ENCODE measurements at places on chromosomes 16 and 17.

DNA sequence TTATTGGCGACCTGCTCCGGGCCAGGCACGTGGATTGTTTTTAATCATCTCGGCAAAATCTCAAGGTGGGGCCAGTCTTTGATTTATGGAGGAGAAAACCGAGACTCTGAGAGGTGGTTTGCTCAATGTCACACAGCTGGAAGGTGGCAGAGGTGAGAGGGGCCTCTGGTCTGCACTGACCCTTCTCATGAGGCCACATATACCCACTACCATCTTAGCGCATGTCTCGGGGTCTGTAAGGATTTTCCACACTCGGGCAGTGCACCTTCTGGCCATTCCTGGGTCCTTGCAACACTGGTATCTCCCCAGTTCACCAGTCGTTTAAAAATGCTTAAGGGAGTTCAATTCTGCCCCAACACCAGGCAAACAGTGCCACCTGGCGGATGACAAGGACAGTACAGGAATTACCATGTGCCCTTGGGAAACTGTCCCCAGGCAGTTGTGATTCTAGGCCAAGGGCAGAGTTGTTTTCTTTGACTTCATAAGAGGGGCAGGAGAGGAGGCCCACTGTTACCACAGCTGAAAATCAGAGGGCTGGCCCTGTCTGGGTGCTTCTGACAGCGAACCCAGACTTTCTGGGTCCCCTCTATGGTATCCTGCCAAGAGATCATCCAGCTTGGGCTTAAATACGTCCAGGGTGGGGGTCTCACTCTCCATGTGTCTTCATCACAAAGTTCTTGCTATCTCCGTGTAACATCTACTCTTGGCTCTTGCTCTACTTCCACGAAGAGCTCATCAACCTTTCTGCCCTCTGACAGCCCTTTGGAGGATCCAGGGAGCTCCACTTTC is 39.4 kb upstream of the RAI1 start:
- DNase-seq = peak; percentile 87

GRCh38 chr16:85007496-85008214 is 3.7 kb downstream of the ZDHHC7 start:
- no peak for DNase-seq

GRCh38 chr16:68776821-68777485 is 39.9 kb downstream of the CDH1 start:
- DNase-seq = no peak

GRCh38 chr16:49486400-49486799 is 112.8 kb downstream of the C16orf78 start:
- DNase-seq = no peak

- peak; percentile 11 for DNase-seq
Observed at GRCh38 chr16:19389246-19389645, 28.4 kb upstream of the TMC5 start.

- no peak for DNase-seq
Observed at GRCh38 chr16:64615630-64616280, 506.1 kb downstream of the CDH11 start.

GRCh38 chr17:4891411-4892410 is 7.6 kb upstream of the C17orf107 start:
- no peak for DNase-seq

GRCh38 chr16:49498666-49499413 is 125.2 kb downstream of the C16orf78 start:
- DNase-seq = no peak

- DNase-seq = no peak
Observed at GRCh38 chr16:86481607-86482006, 28.7 kb upstream of the FOXF1 start.

GRCh38 chr17:39591958-39592954 is 15.5 kb downstream of the NEUROD2 start:
- no peak for DNase-seq

DNA sequence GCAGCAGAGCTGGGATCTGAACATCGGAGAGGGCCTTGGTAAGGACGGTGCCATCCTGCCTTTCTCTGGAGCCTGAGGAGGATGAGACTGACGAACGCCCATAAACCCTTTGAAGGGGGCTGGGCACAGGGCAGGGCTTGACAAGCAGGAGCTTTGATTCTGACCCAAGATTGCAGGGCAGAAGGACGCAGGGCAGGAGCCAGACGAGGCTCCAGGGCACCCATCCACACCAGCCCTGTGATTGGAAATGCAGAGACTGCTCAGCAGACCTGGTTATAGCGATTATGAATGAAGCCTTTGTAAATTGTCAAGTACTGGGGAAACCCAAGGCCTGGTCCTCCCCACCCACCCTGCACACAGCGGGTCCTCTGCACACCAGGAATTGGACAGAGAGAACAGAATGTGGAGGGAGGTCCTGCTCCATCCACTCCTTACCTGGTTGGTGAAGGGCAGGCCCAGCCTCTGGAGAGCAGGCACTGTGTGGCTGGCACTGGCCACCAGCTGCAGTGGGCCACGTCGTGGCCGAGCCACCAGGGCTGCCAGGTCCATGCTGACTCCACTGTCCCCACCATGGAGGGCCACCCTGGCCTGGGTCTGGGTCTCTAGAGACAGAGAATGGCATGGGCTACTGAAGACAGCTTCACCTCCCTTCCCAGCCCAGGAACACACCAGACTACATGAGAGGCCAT is 68.8 kb downstream of the RMI2 start:
- no peak for DNase-seq

- no peak for DNase-seq
Observed at GRCh38 chr17:15941781-15942180, 3.1 kb upstream of the ADORA2B start.

GRCh38 chr16:66495440-66495839 is 54.5 kb downstream of the TK2 start:
- no peak for DNase-seq

DNA sequence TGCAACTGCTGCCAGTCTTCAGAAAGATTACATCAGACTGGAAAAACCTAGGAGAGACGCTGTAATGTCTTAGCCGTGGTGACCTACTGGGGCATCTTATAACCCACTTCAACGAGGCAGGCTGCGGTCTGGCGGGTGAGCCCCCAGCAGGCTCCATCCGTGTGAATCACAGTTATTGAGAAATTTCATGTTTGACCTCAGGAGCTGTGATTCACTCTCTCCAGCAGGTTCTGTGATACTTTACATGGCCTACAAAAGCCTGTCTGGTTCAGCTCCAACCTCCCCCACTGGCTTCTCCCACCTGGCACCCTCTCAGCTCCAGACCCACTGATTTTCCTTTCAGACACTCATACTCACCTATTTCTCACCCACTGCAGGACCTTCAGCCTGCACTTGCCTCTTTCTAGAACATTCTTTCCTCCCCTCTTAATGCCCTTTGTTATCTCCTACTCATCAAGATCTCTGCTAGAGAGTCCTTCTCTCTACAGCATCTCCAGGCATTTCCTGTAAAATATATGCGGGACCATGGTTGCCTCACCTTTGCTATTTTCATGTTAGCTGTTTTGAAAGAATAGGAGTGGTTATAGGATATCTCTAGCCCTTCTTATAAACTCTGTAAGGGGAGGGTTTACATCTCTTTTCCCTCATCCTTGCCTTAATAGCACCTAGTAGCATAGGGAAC is 227.9 kb downstream of the MAF start:
- DNase-seq = peak; percentile 56

- no peak for DNase-seq
Observed at GRCh38 chr17:54907376-54907775, 6.7 kb downstream of the TOM1L1 start.

- no peak for DNase-seq
Observed at GRCh38 chr17:73650140-73650539, 5.9 kb upstream of the SDK2 start.

GRCh38 chr16:9598731-9599083 is 507.3 kb downstream of the HAPSTR1 start:
- no peak for DNase-seq

DNA sequence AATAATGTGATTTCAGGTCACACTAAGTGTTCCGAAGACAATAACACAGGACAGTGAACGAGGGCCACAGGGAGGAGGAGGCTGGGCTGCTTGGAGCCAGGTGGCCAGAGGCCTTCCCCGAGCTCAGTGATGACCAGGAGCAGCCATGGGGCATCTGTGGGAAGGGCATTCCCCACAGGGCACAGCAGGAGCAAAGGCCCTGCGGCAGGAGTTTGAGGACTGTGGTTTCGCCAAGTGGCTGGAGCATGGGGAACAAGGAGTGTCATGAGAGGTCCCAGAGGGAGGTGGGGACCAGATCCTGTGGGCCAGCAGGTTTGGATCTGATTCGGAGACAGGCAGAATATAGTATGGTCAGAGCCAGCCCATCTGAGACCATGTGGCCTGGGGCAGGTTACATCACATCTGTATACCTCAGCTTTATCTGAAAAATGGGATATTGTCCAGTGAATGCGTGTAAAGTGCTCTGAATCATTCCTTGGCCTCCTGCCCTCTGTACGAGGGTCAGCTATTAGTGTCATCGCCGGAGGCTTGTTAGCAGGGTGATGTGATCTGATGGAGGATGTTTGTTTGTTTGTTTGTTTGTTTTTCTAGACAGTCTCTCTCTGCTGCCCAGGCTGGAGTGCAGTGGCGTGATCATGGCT is 176.8 kb downstream of the KATNIP start:
- DNase-seq = no peak

GRCh38 chr17:68231541-68231940 is 16.3 kb upstream of the AMZ2 start:
- no peak for DNase-seq

GRCh38 chr17:30808785-30809286 is 15.7 kb downstream of the CRLF3 start:
- peak; percentile 36 for DNase-seq

GRCh38 chr17:71753070-71753469 is 367.8 kb upstream of the SOX9 start:
- no peak for DNase-seq

GRCh38 chr17:30117675-30118081 is 1.1 kb downstream of the NSRP1 start:
- DNase-seq = no peak

- peak; percentile 15 for DNase-seq
Observed at GRCh38 chr17:73952480-73953205, 250.8 kb upstream of the RPL38 start.

- no peak for DNase-seq
Observed at GRCh38 chr16:11046382-11046931, 102.1 kb downstream of the CLEC16A start.

GRCh38 chr17:54239291-54239690 is 416.6 kb downstream of the KIF2B start:
- DNase-seq = no peak

DNA sequence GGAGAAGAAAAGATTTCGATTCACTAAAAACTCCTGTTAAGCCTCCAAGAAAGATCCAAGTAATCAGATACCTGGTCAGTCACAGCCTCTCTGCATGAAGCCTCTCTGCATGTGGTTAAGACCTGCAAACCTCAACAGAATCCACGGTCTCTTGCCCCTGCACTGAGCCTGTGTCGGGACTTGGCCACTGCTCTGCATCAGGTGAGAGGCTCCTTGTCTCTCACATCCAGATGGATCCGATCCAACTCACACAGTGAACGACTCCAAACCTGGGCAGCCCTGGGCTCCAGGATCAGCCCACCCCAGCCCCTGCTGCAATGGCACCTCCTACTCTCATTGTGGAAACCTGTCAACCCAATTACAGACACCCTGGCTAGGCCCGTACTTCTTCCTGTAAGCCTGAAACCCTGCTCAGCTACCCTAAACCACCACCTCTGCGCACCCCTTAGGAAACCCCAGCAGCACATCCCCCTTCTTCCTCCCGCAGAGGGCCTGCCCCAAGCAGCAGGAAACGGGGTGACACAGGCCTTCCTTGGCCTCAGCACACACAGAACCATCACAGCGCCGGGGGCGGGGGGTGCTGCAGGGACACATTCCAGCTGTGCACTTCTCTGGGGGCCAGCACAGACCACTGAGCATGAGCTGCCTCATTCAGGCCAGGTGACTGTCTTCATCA is 129.5 kb downstream of the ANKRD11 start:
- peak; percentile 83 for DNase-seq

DNA sequence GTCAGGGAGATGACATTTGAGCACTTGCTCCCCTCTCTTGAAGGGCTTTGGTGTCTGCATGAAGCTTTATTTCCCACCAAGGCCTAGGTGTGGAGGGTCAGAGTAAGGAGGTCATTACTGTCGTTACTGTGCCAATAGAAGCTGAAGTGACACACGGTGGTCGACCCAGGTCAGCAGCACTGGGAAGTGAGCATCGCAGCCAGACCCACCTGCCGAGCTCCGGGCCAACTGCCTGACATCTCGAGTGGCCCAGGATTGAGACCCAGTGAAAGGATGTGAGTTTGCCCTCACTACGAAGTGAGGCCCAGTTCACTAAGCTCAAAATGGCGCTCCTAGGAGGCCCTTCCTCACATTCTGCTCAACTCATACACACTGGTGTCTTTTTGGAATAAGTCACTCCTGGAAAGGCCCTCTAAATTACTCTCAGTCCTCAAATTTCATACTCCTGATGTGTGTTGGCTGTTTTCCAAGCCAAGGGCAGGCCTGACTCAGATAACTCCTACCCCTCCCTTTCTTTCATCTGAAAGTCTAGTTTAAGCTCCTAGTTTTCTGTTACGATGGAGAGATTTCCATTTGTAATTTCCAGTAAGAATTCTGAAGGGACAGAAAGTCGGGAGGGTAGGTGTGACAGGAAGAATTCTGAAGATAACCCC is 200.4 kb downstream of the LGALS9B start:
- DNase-seq = no peak

DNA sequence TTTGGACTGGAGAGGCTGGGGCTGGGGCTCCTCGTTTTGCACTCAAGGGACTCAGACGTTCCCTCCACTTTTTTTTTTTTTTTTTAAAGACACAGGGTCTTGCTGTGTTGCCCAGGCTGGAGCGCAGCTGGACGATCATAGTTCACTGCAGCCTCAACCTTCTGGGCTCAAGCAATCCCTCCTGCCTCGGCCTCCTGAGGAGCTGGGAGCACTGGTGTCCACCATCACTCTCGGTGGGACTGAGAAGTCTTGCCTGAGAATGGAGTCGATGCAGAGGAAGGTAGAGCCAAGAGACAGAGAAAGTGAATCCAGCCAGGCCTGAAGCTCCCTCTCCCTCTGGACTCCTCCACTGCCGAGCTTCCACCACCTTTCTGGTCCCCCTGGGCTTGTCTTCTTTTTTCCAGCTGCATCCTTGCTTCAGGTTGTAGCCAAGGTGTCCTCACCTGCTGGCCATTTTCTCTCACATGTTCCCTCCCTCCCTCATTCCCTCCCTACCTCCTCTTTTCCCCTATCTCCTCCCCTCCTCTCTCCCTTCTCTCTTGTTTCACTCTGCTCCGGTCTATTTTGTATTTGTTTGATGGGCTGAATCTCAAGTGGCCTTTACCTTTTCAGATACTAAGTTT is 233.8 kb downstream of the SNX29 start:
- no peak for DNase-seq

DNA sequence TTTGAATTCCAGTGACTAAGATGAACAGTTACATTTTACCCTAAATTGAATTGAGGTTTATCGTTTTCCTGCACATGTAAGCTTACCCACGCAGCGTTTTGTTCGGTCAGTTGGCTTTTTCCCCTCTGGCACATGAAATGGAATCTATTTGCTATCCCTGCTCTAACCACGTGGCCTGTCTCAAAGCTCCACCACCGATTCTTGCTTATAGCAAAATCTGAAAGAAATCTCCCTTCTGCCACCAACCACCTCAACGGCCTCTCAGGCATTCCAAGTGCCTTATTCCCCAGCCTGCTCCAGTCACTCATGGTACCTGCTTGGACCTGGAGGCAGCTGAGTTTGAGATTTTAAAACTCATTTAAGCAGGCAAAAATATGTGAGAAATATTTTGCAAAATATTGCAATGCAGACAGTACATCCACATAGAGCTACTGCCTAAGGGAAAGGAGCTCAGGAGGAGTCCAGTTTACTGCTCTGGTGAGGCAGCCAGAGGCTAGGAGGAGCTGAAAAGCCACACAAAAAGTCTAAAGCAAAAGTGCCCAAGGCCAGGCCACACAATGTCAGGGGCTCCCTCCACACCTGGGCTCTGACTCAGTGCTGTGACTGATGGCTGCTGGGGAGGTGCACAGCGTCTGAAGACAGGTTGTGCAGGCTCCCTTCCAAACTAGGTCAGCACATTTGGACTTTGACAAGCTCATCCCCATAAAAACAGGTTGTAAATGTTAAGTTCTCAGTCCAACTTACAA is 26.4 kb downstream of the ARHGAP17 start:
- no peak for DNase-seq

Measured in CD8-positive, alpha-beta T cell (primary cell).